AG09309 (cell line): ENCODE measurements at places on chromosomes 1 and 21.

DNA sequence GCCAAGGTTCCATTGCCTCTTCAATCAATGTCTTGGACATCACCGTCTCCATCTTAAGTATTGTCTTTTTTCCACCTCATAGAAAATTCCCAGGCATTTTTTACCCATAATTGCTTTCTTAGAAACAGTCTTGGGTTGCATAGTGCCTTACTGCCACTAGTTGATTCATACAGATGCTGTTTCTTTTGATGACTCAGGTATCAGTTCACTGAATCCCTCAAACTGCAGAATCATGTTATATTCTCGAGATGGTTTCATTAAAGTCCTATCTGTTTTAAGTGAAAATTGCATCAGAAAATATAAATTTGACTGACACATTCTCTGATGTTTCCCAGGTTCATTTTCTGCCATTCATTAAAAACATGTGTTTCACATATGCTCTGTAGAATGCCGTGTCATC lies 1489.1 kb downstream of the BRINP3 start:
- DNase-seq: no peak

- DNase-seq: peak; percentile 38
Measured at GRCh38 chr1:223411309-223411708, 18.1 kb downstream of the CCDC185 start.

DNA sequence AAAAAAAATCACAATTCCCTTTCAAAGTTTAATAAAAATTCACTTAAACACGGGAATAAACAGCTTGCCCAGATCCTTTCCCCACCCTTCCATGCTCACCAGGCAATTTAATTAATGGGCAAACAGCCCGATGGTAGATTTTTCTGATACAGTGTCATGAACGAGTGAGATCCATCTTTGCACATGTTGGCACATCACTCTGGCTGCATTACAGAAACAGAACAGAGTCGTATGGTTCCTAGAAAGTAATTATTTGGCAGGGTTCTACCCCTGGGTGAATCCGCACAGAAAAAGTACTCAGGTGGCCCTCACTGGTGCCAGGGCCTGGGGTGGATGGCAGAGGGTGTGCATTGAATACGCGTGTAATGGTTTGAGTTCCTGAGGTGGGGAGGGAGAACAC lies 24.6 kb upstream of the OVAAL start:
- DNase-seq: no peak

- DNase-seq: no peak
Measured at GRCh38 chr1:167221126-167221737, 546 bp downstream of the POU2F1 start.

DNA sequence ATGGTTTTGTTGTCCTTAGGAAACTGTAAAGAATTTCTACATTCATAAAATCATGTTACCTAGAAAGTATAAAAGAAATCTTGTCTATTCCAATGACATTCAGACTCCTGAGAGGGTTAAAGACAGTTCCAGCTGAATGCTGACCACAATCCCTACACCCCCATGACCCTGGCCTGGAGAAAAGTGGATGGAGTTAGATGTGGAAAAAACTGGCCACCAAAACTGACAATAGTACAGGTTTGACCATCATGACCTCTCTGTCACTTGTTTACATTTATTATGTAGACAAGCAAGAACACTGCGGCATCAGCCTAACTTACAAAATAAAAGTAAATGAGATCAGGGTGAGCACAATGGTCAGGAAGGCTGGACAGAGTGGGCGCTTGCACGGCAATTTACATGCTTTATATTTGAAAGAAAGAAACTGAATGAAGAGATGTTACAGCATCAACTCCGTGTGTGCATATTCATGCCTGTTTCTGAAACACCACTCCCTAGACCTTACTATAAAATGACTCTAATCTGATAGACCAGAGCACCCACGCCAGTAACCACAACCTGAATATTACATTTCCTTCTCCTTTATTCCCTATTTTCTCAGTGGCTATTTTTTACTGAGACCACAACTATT lies 116.0 kb downstream of the ESRRG start:
- no peak for DNase-seq

DNA sequence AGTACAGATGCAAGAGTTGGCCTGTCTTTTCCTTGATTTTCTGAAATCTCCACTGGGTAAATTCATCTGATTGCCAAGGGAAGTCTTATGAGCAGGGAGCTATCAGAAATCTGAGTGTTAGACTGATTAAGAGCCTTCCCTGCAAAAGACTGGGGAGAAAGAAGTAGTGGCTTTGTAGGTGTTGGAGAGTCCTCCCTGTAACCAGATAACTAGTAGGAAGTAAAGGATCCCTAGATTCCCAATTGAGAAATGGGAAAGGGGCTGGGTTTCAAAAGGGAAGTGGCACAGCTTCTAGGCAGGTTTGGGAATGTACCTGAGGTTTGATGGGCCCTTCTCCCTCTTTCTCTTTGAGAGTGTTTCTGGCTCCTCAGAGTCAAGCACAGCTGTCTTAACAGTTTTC lies 2.1 kb downstream of the TLCD4 start:
- DNase-seq: no peak

DNA sequence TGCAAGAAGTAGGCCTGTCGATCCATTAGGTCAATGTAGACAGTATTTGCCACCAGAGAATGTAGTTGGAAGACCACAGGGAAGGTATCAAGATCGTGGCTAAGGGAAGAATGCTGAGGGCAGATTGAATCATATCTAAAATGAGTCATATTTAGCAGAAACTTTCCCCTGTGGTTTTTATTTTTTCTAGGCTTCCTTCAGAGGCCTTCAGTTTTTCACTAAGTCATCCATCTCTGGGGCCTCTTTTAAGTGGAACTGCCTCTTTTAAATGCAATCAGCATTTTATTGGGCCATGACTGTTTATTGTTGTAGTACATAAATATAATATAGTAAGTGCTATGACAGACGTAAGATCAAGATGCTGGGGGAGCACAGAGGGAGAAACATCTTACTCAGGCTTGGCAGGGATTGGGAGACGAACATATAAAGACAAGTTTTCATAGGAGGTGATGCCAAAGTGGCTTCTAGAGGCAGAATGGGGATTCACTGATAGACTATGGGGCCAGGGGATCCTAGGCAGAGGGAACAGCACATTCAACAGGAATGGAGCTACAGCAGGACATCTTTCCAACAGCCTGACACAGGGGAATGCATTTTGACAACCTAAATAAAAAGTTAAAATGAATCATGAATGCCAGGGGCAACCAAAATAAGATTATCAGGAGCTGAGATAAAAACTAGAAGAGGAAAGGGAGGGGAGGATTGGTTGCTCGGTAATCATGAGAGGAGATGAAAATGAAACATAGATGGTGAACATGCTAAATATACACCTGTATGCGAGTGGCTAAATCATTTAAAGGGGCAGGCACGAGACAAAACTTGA lies 20.1 kb downstream of the UBE2U start:
- peak; percentile 82 for DNase-seq

DNA sequence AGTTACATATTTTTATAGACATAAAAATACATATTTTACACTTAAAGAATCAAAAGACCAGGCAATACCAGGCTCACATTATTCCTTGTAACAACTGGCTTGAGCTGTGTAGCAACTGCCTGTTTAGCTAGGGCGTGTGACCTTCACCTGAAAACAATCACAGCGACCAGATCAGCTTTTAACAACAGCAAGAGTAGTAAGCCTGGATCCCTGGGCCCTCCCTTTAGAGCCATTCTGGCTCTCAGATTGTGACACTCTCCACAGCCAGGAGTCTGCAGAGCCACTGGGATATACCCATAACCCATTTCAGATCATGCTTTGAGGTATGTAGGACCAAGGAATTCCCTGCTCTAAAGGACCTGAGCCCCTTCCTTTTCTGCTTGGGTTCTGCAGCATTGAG lies 29.4 kb upstream of the GNG4 start:
- DNase-seq: no peak

GRCh38 chr1:219478811-219479210 lies 134.1 kb downstream of the ZC3H11B start:
- no peak for DNase-seq

DNA sequence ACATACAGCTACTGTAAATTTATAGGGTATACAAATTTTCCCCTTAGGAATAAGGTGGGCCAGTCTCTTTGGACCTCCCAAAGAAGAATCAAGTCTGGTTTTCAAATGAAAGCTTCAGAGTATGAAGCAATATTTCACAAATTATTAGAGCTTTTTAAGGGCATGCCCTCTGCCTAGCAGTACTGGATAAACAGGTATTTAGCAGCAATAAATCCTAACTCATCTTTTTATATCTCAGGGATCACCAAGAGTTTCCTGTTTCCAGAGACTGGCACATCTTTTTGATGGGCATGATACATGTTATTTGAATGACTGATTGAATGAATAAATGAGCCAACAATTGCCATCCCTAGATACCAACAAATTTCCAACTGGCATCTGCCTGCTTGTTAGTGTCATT lies 190.4 kb downstream of the NRIP1 start:
- no peak for DNase-seq

DNA sequence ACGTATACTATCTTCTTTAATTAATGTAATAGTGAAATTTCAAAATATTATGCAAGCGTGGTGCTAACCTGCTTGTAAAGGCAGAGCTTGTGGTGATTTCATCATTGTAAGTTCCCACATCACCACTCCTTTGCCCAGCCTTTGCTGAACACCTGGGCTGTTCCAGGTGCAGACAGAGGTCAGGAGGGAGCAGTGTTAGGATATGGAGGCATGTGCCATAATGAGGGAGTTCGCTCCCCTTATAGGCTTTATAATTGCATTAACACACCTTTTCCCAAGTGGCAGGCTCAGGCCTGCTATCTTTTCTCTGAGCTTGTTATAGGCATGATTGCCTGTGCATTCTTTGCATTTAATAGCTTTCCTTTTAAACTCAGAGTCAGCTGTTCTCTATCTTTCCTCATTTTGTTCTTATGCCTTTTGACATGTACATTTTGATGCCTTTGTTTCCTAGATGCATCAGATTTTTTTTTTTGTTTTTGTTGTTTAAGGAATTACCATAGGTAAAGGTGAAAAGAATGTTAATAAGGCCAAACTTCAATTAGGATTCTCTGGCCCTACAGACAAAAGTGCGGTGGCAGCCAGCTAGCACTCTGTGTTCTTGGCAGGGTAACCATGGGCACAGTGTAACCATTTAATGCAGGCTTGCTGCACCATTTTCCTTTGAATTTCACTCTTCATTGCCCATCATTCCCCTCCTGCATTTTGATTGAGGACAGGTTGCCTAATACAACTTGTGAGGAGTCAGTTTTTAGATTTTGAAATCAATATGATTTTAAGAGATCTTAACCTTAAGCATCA lies 12.6 kb downstream of the NPL start:
- no peak for DNase-seq

DNA sequence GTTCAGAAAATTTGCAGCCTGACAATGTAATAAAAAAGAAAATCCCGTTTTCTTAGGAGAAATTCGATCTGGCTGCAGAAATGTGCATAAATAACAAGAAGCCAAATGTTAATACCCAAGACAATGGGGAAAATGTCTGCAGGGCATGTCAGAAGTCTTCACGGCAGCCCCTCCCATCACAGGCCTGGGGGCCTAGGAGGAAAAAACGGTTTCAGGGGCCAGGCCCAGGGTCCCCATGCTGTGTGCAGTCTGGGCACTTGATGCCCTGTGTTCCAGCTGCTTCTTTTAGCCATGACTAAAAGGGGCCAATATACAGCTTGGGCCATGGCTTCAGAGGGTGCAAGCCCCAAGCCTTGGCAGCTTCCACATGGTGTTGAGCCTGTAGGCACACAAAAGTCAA lies 6.5 kb upstream of the PRDX6 start:
- no peak for DNase-seq

GRCh38 chr1:243394066-243394465 lies 138.2 kb downstream of the SDCCAG8 start:
- no peak for DNase-seq

GRCh38 chr1:212045981-212046380 lies 10.4 kb downstream of the DTL start:
- DNase-seq: no peak

GRCh38 chr1:70842562-70842961 lies 205.1 kb downstream of the PTGER3 start:
- DNase-seq: no peak

DNA sequence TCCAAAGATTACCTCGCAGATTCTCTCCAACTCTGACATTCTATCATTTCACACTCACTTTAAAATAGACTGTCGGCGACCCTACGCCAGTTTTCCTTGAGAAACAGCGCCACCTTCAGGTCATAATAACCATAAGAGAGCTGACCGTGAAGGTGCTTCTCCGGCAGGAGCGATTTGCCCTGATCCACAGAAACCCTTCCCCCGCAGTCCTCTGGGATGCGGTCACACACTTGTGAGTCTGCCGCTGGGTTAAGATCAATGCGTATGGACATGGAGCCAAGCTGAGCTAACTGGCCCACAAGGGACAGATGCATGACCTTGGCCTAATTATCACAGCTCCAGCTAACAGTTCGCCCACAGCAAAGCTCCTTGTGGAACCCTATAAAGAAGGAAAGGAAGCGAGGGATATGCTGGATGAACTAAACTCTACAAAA lies 32.8 kb upstream of the IFNAR2 start:
- DNase-seq: no peak

- no peak for DNase-seq
Measured at GRCh38 chr1:43276673-43277072, 6.9 kb downstream of the TMEM125 start.

GRCh38 chr1:226021401-226021800 lies 22.3 kb upstream of the SDE2 start:
- DNase-seq: no peak

DNA sequence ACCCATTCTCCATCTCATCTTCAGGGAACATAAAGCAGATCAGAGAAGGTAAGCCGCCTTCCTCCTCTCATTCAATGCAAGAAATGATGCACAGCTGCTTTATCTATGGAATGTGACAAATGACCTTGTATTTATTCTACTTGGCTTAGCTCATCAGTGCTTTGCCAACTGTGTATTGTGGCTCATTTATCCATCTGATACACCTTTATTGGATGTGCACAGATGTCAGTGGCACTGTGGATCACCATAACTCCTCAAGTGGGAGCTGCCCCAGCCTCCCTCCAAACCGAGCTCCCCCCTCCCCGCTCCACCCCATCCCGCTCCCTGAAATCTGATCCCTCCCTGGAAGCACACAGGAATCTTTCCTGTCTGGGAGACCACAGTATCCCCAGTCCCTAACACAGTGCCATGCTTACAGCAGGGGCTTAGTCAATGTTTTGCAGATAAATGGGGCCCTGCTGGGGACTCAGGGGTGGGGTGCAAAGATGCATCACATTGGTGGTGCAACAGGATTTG lies 156.0 kb upstream of the RAB4A start:
- no peak for DNase-seq
